Endodermal cell (in vitro differentiated cells): ENCODE measurements at places on chromosomes 12 and 14.

DNA sequence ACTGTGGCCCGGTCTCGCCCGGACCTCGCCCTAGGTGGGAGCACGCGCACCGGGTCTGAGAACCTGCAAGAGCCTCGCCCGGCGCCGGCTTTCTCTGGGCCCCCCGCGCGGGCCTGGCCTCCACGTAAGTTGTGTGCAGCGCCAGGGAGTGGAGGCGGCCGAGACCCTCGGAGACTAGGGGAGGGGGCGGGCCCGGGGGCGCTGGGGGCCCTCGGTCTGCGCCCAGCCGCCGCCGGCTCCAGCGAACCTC is 183 bp upstream of the PRMT8 start:
- no peak for DNase-seq

- no peak for DNase-seq
These were observed 39.9 kb upstream of the G2E3 start for GRCh38 chr14:30518867-30519560.

GRCh38 chr12:19575337-19576243 is 136.3 kb downstream of the AEBP2 start:
- no peak for DNase-seq

DNA sequence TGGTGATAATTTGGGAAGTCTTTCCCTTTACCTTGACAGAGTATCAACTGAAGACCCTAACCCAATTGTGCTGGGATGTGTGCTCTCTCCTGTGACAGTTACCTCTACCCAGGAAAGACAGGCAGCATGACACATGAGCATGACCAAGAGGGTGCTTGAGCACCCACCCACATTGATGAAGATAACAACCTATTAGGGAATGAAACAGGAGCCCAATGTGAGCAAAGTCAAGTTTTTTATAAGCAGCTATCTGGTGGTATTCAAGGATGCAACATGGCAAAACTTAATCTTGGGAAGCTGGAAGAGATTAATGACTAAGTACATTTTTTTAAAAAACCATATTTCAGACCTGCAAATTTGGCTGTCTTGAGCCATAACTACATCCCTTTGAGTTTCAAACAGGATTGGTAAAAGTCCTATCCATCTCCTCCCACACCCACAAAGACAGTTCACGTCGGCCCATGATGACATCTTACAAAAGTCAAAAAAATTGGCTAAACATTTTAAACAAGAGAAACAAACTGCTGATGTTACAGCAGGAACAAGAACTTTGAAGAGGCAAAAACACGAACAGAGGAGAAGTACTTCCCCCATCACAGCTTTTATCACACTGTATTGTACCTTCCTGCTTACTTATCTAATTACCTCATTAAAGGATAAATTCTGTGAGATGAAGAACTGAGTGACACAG is 60.3 kb downstream of the MED13L start:
- DNase-seq = no peak

DNA sequence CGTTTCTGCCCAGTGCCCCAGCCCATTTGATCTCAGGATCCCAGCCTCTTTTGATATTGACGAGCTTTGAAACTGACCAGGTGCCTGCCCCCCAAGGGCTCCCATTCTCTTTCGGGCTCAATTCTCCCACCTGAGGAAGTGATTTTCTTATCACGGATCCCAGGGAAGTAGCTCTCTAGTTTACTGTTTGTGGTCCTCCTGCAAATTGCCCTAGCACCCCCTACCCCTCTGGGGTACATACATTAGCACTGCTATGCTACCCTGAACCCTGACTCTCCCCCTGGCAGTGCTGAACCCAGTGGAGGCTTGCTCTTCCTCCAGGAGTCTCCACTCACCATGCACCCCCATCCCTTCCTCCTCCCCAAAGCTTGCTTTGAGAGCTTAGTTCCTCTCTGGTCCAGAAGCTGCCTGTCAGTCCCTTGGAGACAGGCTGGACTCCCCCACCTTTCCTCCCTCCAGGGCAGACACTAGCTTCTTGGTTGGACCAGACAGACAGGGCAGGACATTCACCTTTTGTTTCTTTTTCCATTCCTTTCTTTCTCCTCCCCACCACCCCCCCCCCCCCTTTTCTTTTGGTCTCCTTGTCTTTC is 4.4 kb upstream of the TBX3 start:
- DNase-seq = peak; percentile 67

- DNase-seq = no peak
These were observed 171.2 kb downstream of the ERC1 start for GRCh38 chr12:1162081-1162760.

- no peak for DNase-seq
These were observed 37.9 kb downstream of the KIAA0586 start for GRCh38 chr14:58465421-58465820.

DNA sequence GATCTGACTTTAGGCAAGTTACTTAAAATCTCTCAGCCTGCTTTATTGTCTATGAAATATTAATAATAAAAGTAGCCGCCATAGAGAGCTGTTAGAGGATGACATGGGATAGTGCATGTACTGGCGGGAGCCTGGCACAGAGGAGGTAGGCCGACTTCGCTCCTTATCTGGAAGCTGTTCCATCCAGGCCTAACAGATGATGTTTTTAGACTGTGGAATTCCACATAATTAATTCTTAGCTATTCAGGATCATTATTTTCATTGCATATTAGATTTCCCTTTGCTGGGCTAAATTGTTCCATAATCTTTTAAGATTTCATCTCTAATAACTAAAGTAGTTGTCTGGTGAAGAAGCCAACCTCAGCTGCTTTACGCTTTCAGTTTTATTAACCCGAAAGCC is 30.8 kb downstream of the CNTN1 start:
- DNase-seq = no peak

- no peak for DNase-seq
These were observed 27.7 kb downstream of the FBLN5 start for GRCh38 chr14:91919814-91920213.

- no peak for DNase-seq
These were observed 284.9 kb downstream of the TMTC2 start for GRCh38 chr12:82971584-82971983.

DNA sequence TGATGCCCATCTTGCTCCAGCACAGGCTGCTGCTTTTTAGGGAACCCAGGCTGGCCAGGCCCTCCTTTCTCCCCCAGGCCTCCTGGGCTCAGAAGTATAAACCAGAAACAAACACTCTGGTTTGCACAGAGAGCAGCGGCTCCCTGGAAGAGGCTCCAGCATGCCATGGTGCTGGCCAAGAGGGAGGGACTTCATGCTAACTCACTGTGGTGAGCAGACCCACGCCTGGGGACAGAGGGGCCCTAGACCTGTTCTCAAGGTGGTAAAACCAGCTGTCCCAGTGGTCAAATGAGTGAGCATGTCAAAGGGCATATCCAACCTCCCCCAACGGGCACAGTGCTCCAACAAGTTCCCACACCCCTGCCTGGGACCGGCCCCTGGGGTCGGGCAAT is 15.5 kb downstream of the BCL11B start:
- no peak for DNase-seq

- DNase-seq = no peak
These were observed 14.0 kb upstream of the CRADD start for GRCh38 chr12:93663006-93663728.

GRCh38 chr12:2294651-2295475 is 242.1 kb downstream of the CACNA1C start:
- DNase-seq = peak; percentile 59

- no peak for DNase-seq
These were observed 22.1 kb downstream of the ACVR1B start for GRCh38 chr12:51973560-51973959.

DNA sequence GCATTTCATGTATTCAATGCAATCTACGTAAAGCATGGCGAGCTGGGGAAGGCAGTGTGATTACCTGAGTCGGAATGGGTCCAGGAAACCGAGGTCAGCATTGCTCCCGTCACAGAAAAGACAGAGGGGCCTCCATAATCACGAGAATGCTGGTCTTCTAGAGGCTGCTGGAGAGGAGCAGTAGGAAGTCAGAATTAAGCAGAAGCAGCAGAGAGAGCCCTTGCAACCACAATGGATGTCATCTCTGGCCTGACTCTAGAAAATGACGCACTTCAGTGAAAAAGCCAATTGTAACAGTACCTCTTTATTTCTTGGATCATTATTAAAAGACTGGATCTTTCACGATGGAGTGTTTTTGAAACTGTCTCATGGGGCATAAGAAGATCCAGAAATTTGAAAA is 69.5 kb upstream of the FOXN3 start:
- DNase-seq = no peak

- DNase-seq = peak; percentile 96
These were observed 4.1 kb downstream of the CD163L1 start for GRCh38 chr12:7439579-7440505.
